ENCODE measurements at places on chromosomes 12 and 14.

- peak; percentile 27 for DNase-seq
These were observed 79.8 kb downstream of the SRRM4 start for GRCh38 chr12:119060847-119061796.

- peak; percentile 70 for DNase-seq
These were observed 3.4 kb downstream of the ACTN1 start for GRCh38 chr14:68975667-68976066.

- no peak for DNase-seq
These were observed 220.0 kb downstream of the NEDD1 start for GRCh38 chr12:97127061-97127460.

DNA sequence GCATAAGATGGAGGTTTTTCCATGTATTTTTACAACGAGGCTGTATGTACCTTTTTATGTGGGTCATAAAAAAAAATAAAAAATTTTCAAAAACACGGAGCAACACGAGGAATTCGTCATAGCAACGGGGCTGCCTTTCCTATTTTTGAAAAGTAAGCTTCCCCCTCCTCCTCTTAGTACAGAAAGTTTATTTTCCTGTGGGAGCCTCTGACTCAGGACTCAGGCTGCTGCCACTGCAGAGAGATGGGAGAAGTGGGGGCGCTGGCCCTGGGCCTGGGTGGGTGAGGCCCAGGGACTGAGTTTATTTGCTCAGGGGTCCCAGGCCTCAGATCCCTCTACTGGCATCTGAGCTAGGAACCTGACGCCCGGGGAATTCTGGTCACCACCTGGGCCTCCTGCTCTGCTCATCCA is 10.2 kb upstream of the CMKLR1 start:
- peak; percentile 43 for DNase-seq

- peak; percentile 49 for DNase-seq
These were observed 124.1 kb downstream of the SSPN start for GRCh38 chr12:26319511-26319910.

DNA sequence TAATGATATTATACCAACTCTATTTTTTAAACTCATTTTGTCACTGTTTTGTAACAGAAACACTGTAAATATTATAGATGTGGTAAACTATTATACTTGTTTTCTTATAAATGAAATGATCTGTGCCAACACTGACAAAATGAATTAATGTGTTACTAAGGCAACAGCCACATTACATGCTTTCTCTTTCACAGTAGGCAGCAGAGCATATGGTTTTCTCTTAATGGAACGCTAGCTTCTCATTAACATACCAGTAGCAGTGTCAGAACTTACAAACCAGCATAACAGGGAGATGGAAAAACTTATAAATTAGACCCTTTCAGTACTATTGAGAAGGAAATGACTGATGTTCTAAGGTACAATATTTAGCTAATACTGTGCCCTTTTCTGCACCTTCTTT is 398.8 kb downstream of the PRKD1 start:
- no peak for DNase-seq

GRCh38 chr12:12734054-12734453 is 16.9 kb downstream of the CDKN1B start:
- peak; percentile 62 for DNase-seq

DNA sequence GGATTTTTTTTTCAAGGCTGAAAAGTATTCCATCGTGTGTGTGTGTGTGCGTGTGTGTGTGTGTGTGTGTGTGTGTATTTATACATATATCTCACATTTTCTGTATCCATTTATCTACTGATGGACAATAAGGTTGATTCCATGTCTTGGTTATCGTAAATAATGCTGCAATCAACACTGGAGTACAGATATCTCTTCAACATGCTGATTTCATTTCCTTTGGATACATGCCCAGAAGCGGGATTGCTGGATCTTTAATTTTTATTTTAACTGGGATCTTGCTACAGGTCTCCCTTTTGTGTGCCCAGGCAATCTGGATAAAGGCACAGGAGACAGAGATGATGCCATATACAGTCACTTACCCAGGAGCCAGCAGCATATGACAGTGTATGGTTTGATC is 338.1 kb downstream of the SOX5 start:
- peak; percentile 2 for DNase-seq

DNA sequence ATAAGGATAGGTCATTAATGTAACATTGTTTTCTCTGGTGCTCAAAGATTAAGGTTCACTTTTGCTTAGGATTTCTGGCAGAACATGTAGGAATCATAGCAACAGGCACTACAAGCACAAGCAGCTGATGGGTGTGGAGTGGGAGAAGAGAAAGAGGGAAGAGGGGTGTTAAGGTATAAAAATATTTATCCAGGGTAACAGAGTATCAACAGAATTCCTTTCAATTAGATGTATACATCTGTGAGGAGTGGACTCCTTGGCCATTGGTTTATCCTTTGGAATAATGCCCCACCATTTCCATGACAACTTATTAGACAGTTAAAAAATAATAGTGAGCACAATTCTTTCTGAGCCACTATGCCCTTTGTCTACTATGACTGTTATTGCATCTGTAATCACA is 388.3 kb upstream of the DDHD1 start:
- DNase-seq: no peak

- DNase-seq: no peak
These were observed 382.8 kb downstream of the ADAMTS20 start for GRCh38 chr12:43169115-43169681.

DNA sequence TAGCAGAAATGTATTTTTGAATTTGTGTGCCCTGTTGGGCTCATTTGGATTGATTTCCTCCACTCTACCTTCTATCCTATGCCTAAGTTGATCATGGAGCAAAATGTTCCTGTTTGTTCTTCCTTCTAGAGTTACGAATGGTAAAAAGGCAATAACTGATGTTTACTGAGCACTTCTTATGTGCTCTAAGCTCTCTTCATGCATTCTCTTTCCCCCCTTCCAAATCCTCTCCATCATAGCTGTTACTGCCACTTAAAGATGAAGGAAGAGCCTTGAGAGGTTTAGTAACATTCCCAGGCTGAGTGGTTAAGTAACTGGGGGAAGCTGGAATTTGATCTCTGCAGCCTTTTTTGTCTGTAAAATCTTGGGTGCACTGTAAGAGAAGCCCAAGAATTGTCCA is 60.1 kb downstream of the CHST11 start:
- no peak for DNase-seq

GRCh38 chr14:100709289-100710284 is 17.1 kb upstream of the DLK1 start:
- DNase-seq: no peak
